Upper lobe of right lung (tissue), 1 donor: ENCODE measurements at places on chromosomes 11 and 22.

GRCh38 chr22:19844377-19845053, 10.2 kb downstream of the GNB1L start:
- peak; percentile 82 for DNase-seq

DNA sequence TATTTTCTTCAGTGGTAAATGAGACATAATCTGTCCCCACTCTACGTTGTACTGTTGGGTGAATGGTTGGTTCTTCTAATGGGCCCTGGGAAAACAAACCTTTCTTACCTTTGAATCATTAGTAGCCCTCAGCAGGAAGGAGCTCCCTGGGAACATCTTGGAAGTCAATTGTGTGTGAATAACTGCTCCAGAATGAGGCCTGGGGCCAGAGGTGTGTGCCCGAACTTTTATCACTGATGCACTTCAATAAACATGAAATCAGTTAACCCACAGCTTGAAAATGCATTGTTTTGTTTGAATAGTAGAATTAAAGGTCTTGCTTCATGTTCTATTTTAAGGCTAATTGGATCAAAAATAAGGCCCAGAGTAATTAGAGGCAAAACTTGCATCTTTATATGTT, 67.1 kb downstream of the NAV2 start:
- no peak for DNase-seq

GRCh38 chr22:29715240-29715639, 4.6 kb upstream of the CABP7 start:
- no peak for DNase-seq

- DNase-seq = no peak
Observed at GRCh38 chr11:35787013-35787504, 124.5 kb downstream of the TRIM44 start.

DNA sequence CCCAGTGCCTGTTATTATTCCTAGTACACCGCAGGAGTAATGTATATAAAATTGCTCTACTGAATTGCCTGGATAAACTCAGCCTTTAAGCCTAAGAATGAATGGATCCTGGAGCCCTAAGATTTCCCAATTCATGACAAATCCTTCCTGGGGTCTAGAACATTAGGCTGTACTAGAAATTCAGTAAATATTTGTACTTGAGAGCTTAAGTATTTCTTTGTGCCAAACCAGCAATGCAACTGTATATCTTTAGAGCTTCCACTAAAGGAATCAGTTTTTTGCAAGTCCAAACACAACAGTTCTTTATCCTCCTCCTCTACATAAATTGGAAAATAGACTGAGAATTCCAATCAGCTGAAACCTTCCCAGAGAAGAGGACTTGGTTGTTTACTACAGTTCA, 65.6 kb downstream of the FAM168A start:
- DNase-seq = no peak

GRCh38 chr11:74696939-74697675, 34.1 kb downstream of the CHRDL2 start:
- DNase-seq = peak; percentile 90

GRCh38 chr11:118623269-118623655, 15.8 kb downstream of the PHLDB1 start:
- no peak for DNase-seq

GRCh38 chr11:83042964-83043711, 28.6 kb downstream of the RAB30 start:
- DNase-seq = no peak
